ENCODE measurements at places on chromosomes 11 and 22. TPM values are rescaled to one million over a fixed set of nuclear protein-coding genes. Genes with fewer than 3 reads are reported as not detected.

The LINC01488 gene
- total RNA-seq, result not detected

DNA sequence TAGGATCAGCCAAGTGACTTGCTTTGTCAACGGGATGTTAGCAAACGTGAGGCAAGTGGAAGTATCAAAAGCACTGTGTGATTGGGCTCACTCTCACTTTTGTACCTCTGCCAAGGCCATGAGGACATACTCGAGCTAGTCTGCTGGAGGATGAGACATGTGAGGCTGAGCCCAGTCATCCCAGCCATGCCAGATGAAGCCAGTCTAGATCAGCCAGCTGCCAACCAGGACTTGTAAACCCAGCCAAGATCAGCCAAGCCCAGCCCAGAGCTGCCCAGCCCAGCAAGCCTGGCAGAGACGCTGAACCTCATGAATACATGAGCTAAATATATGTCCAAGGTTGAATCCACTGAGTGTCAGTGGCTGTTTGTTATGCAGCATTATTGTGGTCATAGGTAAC is 369.7 kb downstream of the MN1 start:
- DNase-seq, result no peak

DNA sequence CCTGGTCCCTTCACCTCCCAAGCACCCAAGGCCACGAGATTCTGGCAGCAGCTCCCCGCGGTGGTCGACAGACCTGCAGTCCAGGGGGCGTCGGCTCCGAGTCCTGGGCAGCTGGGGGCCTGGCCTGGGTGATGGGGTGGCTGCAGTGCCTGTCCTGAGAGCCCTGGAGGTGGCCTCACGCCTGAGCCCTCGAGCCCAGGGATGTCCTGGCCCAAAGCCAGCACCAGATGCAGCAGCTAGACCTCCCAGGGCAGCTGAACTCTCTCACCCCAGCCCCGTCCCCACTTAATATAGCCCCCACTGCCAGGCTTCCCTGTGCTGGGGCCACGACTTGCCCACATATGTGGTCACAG is 6.6 kb downstream of the LMNTD2 start:
- DNase-seq, result no peak

The PANX2 gene
- not detected for total RNA-seq

GRCh38 chr11:14422052-14422813 is 63.2 kb upstream of the RRAS2 start:
- peak; percentile 97 for DNase-seq
